ENCODE measurements at places on chromosomes 11 and 22.

- no peak for DNase-seq
These were observed 50.0 kb upstream of the CARD18 start for GRCh38 chr11:105189581-105189980.

DNA sequence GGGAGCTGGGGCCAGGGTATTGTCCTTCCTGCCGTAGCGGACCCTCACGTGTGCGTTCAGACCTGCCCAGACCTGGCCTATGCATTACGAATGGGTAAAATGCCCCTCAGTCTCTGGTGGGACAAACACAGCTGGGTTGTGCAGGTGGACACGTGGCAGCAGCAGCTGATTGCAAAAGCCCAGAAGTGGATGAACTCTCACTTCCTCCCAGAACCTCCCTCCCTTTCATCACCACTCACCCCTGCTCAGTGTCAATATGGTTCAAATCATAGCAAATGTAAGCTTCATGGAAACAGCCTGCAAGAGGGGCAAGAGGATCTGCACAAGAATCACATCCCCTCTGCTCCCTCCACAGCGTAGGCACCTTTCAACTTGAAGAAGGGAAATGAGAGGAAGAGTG, 352.1 kb downstream of the OPCML start:
- DNase-seq, result no peak

GRCh38 chr11:110123003-110123402, 29.8 kb downstream of the ZC3H12C start:
- DNase-seq, result no peak

DNA sequence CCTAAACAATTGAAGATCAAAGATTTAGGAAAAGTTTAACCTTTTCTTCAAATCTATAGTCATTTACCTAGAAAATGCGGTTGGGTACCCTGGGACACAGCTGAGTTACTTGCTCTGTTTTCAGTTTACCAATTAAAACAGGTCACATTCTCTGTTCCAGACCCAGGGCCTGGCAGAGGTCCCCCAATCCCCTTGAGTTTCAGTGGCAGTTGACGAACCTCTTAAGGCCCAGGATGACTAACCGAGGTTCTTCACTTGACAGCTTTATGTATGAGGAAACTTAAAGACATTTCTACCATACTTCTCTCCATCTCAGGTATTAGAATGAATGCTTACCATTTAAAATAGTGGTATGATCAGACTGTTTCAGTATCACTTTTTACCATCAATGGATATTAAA, 16.3 kb downstream of the LDHAL6A start:
- DNase-seq, result no peak

DNA sequence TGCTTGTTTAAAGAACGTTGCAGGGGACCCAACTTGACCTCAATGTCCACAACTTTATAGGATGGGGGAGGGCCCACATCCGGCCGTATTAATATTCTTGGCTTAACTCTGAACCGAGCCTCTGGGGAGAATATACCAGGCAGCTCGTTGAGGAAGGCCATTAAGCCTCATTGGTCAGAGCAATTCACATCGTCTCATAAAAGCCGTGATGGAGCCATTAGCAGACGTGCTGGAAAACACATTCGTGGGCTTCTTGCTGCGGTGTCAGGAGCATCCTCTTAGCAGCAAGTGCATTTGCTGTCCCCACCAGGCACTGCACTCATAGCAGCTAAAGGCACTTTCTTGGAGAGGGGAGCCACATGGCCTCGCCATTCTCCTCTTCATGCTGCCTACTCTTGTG, 14.9 kb downstream of the DSCAML1 start:
- no peak for DNase-seq

DNA sequence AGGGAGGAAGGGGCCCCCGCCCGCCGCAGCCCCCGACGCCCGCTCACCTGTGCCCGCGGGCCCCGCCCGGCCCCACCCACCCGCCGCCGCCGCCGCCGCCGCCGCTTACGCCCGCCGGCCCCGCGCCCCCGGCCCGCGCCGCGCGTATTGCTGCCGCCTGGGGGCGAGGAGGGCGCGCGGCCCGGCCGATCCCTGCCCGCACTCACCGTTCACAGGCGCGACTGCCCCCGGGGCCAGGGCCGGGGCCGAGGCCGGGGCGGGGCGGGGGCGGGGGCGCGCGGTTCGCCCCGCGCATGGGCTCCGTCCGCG, 212 bp downstream of the HRAS start:
- no peak for DNase-seq

DNA sequence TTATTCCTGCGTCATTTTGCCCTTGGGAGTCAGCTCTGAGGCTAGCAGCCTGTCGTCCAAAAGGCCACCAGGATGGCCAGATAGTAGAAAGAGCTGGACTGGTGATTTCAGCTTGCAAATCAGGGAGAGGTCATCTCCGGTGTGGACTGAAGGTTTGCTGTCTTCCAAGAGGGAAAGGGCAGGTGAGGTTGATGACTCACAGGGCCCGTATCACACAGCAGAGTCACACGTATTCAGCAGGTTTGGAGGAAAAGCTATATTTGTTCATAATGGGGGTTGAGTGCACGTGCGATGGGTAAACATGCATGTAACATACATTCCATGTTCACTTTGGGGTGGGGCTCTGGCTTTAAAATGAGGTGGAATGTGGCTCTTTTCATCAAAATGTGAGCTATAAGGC, 25.6 kb downstream of the MRPL21 start:
- DNase-seq, result no peak

DNA sequence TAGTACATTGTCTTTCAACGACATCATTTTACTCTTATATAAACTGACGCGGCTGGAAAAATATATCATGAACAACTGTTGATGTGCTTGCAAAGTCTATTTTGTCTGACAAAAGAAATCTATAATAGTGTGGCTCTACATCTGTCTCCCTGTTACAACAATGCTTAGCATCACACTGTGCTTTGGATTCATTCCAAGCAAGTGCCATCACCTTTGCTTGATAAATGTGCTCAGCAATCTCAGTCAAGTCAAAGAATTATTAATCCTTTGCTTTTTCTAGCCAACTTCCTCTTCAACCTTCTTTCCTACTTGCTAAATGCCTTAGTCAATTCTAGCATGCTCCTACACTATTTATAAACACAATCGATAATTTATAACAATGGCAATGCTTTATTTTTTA, 140.5 kb downstream of the FCHSD2 start:
- no peak for DNase-seq

GRCh38 chr11:46755962-46756361, 36.9 kb downstream of the F2 start:
- no peak for DNase-seq

- no peak for DNase-seq
These were observed 9.8 kb downstream of the POU2AF3 start for GRCh38 chr11:111308140-111308539.

DNA sequence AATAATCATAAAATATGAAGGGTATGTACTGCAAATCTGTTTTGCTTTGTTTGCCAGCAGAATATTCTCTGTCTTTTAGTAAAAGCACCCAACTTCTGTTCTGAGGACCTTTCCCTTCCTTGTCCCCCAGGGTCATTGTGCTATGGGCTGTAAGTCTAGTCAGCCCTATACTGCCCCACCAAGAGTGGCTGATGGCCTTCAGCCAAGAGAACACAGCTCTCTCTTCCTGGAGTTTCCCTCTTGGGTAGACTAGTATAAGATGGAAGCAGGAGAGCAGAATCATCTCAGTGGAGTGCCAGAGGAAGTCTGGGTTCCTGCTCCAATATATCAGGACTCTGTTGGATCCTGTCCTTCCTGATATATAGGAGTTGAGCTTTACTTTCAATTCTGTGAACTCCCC, 29.0 kb downstream of the MMP13 start:
- DNase-seq, result no peak

DNA sequence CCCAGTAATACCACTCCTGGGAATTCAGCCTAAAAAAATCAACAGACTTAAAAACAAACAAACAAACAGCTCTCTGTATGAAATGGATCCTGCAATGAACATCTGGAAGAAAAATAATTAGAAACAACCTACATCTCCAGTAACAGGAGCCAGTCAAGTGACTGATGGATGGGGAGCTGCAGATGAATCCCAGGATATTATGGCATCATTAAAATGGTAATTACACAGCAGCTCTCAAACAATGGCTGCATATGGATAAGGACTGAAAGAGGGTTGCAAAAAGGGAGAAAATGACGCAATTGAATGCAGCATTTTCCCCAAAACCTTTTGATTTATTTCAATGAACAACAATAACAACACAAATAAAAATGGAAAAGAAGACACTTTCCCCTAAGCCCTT, 4.1 kb downstream of the NPTXR start:
- DNase-seq, result no peak

DNA sequence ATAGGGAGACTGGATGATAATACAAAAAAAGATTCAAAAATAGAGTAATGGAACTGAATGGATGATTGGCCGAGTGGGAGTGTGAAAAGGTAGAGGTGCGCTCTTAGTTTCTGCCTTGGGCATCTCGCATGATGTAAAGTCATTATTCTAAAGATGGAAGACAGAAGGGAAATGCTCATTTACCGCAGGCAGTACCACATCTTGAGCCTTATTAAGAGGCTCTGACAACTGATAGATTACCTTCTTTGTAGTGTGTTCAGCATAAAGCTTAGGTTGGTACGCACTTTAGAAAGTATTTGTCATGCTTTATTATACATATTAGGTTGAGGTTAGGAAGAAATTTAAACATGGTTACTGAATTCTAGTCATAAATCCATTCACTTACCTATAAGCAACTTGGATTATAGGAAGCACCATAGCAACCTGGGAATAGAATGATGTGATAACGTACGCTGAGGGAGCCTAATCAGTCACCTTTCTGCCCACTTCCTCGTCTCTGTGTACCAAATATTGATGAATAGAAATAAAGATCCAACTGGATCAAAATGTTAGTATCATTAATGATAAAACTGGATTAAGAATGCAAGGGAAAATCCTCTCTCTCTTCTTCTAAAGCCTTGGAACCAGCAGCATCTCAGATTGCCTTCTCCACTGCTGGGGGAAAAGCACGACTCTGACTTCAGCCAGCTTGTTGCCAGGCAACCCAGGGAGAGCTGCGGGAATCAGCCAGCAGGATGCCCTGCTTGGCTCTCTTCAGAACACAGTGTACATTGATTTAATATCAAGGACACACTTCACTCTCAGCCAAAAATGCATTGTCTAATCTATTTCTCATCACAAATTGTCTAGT, 29.0 kb upstream of the VWA5A start:
- DNase-seq, result no peak

- no peak for DNase-seq
These were observed 109.5 kb upstream of the DDI1 start for GRCh38 chr11:103926990-103927389.

All from cortex of kidney (tissue), 1 donor.